Epithelial cell of proximal tubule (primary cell): ENCODE measurements at places on chromosomes 1 and 21.

- no peak for DNase-seq
These were observed 2.8 kb downstream of the IFI16 start for GRCh38 chr1:159012495-159012894.

DNA sequence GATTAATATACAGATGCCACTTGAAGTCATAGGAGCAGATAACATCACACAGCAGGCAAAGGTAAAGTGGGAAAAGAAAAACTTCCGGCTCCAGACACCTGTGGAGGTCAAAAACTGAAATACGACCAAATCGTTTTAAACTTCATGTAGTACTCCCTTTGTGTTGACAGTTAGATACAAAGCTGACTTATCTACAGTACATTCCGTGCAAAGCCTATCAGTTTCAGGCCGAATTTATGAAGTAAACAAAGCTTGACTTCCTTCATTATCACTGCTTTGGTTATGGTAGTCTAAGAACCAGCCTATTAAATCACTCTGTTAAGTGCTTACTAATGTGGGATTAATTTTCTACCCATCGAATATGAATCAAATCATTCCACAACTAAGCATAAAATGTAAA, 156.3 kb downstream of the SMYD3 start:
- no peak for DNase-seq

- DNase-seq, result no peak
These were observed 20.6 kb downstream of the PYHIN1 start for GRCh38 chr1:158951956-158952355.

DNA sequence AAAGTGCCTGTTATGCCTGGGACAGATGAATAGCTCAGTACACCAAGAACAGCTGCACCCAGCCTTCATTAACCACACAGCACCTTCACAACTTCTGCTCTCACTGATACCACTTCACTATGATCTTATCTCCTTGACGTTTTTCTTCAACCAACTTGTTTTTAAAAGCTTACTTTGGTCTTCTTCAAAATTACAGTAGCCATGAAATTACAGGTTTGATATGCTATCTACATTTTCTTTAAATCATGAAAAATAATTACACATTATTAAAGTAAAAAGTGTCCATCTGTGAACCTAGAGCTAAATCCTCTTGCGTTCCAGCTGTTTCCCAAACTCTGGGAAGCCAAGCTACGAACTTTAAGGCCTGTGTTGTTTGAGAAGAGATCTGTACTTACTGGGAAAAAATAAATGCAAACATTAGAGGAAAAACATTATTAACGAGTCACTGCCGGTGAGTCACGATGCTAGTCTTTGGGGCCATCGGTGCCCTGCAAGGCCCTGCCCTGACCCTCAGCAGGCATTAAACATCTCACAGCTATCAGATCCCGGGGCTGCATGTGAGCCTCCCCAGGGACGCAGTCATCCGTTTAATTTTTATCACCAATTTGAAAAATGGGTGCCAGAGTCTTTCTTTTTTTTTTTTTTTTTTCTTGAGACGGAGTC, 56.3 kb upstream of the GPR153 start:
- no peak for DNase-seq

GRCh38 chr1:106956721-106957120, 99.8 kb upstream of the PRMT6 start:
- no peak for DNase-seq

- no peak for DNase-seq
These were observed 21.8 kb upstream of the CASQ2 start for GRCh38 chr1:115790356-115790755.

DNA sequence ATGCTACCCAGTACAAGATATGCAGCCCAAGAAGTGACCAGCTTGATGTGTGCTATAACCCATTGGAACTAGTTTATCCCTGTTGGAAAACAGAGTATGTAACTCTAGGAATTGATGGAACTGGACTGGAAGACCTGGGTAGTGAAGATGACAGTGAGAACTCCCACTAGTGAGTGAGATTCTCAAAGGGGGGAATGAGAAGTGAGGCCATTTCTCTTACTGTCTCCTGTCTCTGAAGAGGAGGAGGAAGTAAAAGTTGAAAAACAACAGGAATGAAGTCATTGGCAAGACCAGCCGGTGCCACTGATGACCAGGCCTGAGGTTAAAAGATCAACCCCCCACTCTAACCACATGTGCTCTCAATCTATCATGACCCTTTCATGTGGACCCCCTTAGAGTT, 20.9 kb downstream of the PLA2G2F start:
- peak; percentile 27 for DNase-seq

DNA sequence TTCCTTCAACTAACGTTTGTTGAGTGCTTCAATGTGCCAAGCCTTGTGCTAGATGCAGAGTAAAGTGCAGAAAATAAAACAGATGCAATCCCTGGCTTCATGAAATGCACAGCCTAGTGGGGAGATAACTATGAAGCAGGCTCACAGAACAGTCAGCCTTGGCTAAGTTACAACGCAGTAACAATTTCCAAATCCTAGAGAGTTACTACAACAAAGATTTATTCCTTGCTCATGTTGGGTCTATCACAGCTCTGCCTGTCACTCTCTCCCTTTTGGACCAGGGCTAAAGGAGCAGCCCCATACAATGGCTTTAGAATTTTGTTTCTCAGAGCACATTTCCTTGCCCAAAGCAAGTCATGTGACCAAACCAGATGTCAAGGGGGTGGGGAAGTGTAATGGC, 359.8 kb downstream of the ZNF326 start:
- DNase-seq, result no peak

DNA sequence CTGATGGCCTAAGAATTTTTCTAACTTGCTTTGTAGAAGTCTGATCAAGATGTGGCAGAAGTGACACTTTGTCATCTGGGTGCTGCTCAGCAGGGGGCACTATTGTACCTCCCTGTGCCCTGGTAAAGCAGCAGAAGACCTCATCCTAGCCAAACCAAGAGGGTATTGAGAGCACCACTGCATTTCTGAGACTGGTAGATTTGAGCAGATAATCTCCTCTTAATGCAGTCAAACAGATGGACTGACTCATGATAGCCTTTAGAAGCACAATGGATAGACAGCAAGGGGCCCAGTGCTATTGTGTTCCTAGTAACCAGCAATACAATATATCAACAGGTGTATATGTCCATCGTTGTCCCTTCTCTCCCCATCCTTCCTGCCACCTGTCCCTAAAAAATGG, 5.7 kb downstream of the TPM3 start:
- no peak for DNase-seq

GRCh38 chr1:56540467-56540866, 38.9 kb downstream of the PLPP3 start:
- no peak for DNase-seq
